RKO (cell line): ENCODE measurements at places on chromosomes 7 and 10.

GRCh38 chr10:101694674-101695403 lies at the start of gene FBXW4:
Gene FBXW4, minus strand, starts transcription at chr10:101695170. Its CDS starts 65 bp downstream, at chr10:101695105.
- peak; percentile 66 for DNase-seq

DNA sequence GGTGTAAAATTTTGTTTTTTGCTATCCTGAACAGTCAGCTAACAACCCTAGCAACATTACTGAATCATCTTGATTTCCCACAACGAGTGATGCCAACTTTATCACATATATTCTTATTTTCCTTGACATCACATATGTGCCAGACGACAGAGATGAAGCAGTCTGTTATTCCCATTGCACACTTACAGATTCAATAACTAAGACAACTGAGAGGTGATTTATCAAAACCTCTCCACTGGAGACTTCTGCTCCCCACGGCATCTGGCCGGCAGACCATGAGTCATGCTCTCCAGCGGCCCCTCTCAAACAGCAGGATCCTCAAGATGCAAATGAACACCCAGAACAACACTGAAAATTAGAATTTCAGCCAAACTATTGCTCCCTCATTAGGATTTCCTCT lies 57.1 kb downstream of the AMPH start:
- no peak for DNase-seq

DNA sequence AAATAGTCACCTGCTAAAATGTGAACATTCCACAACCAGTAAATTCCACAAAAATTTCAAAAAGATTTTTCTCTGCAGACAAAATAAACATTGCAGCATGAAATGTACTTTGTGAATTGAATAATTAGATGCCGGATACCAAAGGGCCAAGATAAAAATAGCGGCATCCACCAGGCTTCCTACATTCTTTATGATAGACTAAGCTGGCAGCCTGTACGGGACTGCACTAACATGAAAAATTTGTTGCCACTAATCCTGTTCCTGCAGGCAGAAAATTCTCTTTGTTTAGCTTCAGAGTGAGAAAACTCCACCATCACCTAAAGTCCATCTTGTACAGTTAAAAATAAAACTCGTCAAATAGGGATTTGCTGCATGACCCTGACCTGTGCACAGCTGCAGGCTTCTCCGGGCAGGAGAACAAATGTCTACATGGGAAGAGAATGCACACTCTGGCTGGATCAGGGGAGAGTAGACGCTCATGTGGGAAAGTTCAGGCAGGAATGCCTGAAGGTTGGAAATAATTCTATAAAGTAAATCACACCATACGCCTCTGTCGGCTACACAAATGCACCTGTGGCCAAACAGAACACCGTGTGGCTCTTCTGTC lies 15.6 kb upstream of the ADO start:
- DNase-seq = no peak

DNA sequence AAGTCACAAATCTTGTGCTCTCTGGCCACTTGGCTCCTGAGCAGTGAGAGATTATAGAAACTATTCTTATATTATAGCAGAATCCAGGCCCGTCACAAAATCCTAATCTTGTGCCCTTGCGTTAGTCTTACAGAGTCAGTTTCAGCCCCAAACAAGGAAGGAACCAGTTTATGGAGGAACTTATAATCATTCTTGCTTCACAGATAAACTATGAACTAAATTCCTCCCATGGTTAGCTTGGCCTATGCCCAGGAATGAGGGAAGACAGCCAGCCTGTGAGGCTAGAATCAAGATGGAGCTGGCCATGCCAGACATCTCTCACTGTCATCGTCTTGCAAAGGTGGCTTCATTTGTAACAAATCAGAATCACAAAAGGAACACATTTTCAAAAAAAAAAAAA lies 199.7 kb upstream of the PITRM1 start:
- no peak for DNase-seq

DNA sequence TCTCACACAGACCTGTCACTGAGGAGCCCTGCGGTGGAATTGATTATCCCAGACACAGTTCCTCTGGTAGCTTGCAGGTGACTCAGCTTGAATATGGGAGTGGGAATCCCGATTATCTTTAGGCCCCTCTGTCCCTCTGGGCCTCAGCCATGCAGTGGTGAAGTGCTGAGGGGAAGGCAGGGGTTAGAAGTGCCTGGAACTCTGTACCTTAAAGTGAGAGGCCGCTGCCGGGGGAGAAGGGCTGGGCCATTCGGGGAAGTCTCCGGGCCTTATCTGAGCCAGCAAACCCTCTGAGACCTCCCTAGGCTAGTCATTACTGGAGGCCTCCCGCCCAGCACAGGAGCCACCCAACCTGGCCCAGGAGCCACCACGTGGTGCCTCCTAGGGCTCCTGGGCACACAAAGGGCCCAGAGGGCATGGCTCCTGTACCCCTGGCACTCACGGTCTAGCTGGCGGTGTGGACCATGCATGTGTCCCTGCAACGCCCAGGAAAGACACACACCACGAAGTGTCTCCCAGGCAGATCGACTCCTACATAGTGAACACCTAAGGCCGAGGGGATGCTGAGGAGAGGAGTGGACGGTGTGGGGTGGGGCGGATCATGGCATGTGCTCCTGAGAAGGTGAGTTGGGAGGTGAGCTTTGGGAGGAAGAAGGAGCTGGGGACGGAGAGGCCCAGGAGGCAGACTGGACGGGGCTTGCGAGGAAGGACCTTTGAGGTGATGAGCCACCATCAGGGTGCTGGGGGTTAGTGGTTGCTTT lies 56.2 kb downstream of the HK1 start:
- no peak for DNase-seq

DNA sequence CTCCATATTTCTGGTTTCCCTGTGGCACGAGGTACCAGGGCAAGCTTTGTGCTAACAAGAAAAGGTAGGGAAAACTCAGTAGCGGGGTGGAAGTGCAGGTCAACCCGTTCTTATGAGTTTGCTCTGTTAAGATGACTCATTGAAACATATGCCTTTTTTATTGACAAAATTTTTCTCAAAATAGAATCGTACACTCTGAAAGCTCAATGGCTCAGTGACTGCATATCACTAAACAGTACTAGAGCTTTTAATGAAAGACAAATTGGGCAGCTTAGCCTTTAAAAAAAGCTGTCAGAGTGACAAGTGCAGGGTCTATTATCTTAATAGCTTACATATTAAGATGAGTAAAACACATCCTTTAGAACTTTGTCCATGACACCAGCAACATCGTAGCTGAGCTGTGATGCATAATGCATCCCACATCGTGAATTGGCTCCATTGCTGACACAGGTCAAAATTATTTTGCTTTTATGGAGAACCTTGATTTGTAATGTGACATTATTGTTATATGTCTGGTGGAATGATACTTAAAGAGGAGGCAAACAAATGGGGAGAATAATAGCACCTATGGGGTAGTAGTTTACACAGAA lies 264.4 kb downstream of the ETV1 start:
- DNase-seq = no peak

DNA sequence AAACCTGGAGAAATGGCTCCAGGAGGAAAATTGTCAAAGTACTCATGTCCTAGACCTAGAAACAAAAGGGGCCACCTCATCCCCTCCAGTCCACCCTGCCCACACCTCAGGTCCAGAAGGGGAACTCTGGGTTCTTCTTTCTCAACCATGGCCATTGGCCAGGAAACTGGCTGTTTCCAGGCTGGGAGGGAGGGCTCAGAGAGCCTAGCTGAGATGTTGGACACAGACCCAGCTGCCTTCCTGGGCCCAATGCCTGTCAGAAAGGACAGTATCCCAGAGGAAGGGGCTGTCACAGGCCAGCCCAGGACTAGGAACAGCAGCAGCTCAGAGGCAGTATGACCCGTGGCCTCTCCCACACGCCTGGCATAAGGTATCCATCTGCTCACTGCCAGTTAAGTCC lies 9.6 kb downstream of the GRID1 start:
- no peak for DNase-seq

GRCh38 chr7:76272851-76273497 lies 29.5 kb upstream of the HSPB1 start:
- DNase-seq = no peak

DNA sequence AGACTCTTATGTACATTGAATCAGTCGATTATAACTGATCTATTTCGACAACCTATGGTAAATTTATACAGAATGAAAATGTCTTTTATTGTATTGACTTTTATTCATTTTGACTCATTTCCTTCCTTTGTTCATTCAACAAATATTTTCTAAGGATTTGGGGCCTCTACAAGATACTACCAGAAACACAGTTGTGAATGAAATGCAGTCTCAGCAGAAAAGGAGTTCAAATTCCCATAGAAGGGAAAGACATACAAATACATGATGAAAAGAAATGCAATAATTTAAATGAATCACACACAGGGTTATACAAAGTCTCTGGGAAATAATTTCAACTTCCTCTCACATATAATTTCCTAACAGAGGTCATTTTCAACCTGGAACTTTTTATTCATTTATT lies 134.0 kb upstream of the SEMA3A start:
- no peak for DNase-seq

GRCh38 chr7:150970424-150970823 lies 7.7 kb downstream of the KCNH2 start:
- no peak for DNase-seq

DNA sequence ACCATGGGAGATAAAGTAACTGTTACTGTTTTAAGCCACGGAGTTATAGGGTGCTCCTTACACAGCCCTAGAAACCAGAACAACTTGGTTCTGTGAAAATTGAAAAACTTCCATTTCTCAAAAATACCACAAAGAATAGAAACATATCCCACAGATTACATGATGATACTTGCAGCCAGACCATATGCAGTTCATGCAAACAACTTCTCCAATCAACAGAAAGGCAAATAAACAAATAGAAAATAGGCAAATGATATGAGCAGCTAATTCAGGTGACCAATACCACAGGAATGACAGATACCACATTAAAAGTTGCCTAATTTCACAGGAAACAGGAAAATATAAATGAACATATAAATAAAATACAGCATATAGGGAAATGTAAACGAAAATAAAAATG lies 297.5 kb downstream of the HTR7 start:
- DNase-seq = no peak

GRCh38 chr10:95474228-95475002 lies 86.8 kb downstream of the SORBS1 start:
- no peak for DNase-seq

- DNase-seq = no peak
Observed at GRCh38 chr7:69864274-69864673, 266.0 kb downstream of the AUTS2 start.

GRCh38 chr10:9554321-9554720 lies 1463.4 kb upstream of the CELF2 start:
- DNase-seq = no peak

DNA sequence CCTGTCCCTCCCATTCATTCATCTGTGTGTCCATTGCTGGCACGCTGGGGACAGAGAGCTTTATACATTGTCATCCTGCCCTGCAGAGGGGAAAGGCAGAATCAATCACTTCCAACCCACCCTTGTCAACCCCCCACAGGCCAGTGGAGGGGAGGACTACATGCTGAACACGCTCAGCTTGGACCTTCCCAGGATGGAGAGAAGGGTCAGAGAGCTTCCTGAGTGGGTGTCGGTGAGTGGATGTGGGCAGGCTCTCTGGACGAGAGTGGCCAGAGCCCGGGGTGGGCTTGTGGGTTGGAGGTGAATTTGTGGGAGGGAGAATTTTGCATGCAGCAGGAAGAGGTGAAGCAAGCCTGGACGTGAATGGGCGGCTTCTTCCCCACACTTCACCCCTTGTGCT lies 93.9 kb downstream of the DNAJB6 start:
- DNase-seq = no peak

- DNase-seq = no peak
Observed at GRCh38 chr10:2201534-2202099, 464.3 kb upstream of the ADARB2 start.

DNA sequence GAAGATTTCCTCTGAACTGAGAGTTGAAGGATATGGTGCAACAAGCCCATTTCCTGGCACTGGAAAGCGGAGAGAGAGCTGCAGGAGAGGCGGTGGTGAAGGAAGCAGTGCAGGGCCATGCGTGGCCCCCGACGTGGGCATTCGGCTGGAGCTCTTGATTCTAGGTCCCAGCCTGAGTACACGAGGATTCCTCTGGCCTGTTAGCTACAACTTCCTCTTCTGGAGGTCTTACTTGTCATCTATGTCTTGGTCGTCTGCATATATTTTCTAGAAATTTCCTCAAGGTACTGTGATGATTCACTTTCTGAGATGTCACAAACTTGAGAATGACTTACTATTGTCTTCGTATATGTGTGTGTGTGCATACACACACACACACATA lies 59.2 kb upstream of the JAZF1 start:
- DNase-seq = no peak

GRCh38 chr7:102934239-102934638 lies 21.4 kb downstream of the LRRC17 start:
- DNase-seq = no peak

GRCh38 chr7:51144178-51144577 lies 172.4 kb downstream of the COBL start:
- no peak for DNase-seq

- DNase-seq = no peak
Observed at GRCh38 chr7:128757203-128757602, 18.0 kb downstream of the CALU start.

- DNase-seq = peak; percentile 89
Observed at GRCh38 chr10:23314835-23315239, 29.8 kb downstream of the C10orf67 start.

DNA sequence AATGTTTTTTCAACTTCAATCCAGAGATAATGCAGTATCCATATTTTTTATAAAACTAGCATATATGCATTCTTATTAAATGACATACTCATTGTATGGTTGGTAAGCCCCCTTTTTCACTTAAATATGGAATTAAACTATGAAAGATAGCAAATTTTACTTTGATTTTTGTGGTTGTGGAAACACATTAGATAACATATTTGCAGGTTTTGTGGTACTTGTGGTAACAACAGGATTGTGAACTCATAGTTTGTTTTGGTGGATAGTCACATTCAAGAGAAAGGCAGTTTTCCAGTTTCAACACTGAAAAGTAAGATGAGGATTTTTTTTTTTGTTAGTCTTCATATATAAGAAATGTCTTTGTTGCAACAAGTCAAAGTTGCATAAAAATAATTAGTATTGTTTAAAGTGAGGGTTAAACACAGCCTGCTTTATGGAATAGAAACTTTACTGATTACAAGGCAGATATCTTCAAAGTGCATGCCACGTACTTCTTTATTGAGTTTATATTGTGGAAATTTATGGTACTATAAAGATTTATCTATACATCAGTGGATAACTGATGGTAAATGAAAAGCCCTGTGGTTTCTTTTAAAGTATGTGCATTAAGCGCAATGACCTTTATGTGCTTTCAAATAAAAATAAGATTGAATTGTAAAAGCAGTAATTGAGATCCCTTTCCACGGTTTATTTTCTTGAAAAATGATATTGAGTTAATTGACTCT lies 39.7 kb upstream of the SEMA3D start:
- no peak for DNase-seq

DNA sequence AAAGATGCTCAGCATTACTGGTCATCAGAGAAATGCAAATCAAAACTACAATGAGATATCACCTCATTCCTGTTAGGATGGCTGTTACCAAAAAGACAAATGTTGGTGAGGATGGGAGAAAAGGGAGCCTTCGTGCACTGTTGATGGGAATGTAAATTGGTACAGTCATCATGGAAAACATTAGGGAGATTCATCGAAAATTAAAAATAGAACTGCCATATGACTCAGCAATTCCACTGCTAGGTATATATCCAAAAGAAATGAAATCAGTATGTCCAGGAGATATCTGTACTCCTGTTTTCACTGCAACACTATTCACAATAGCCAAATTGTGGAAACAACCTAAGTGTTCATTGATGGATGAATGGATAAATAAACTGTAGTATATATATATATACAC lies 228.1 kb downstream of the ACTR3B start:
- peak; percentile 32 for DNase-seq
